Karpas-422 (cell line): ENCODE measurements at places on chromosomes 1 and 21. TPM values are rescaled to one million over a fixed set of nuclear protein-coding genes. Genes with fewer than 3 reads are reported as not detected.
A peak's percentile ranks its signal among the peaks of the same experiment; 100 is the strongest.

GRCh38 chr1:185498207-185498606 is 181.2 kb upstream of the IVNS1ABP start:
- H3K27me3 ChIP-seq: no peaks in the 10 kb centered on the region
- no peak overlapping the region for H3K27ac ChIP-seq
- H3K4me3 ChIP-seq: no peak overlapping the region
- no peaks in the 10 kb centered on the region for H3K36me3 ChIP-seq

DNA sequence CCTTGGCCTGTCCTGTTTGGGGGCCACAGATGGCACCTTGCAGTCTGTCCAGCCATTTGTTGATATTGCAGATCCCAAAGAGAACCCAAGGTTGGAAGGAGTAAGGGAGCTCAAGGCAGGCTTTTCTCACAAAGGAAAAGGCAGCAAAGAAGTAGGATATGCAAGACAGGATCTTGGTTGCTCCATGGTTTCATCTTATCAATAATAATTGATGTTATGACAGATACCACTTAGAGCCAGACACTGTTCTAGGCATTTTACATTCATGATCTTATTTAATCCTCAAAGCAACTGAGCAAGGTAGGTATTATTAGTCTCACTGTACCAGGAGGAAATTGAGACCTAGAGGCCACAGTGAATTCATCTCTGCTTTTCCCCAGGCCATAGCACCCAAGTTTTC is 28.8 kb downstream of the BATF3 start:
- no peaks in the 10 kb centered on the region for H3K36me3 ChIP-seq
- H3K4me3 ChIP-seq: no peak overlapping the region
- H3K27ac ChIP-seq: no peak overlapping the region
- H3K4me1 ChIP-seq: peaks cover 17% of the 10 kb centered on the region

DNA sequence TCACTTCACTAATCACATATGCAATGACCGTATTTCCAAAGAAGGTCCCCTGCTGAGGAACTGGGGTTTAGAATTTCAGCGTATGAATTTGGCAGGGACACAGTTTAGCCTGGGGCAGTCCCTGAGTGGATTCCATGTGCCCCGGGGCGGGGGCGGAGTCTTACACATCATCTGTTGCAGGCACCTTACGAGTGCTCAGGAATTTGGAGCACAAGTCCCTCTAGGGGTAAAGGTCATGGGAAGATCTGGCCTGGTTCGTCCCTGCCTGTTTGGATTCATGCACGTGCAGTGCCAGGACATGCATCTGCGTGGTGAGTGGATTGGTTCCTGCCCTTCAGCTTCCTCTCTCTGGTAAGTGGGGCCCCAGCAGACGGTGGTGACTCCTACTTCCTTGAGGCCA is 208.3 kb upstream of the C1orf174 start:
- no peaks in the 10 kb centered on the region for H3K36me3 ChIP-seq
- peaks cover 10% of the 10 kb centered on the region for H3K4me1 ChIP-seq
- DNase-seq: no peak
- H3K27me3 ChIP-seq: no peaks in the 10 kb centered on the region

GRCh38 chr21:36980280-36981048 is 14.0 kb upstream of the HLCS start:
- H3K27ac ChIP-seq: no peak overlapping the region
- H3K4me3 ChIP-seq: no peak overlapping the region
- no peak for DNase-seq
- H3K4me1 ChIP-seq: peaks cover 15% of the 10 kb centered on the region
- no peaks in the 10 kb centered on the region for H3K36me3 ChIP-seq

GRCh38 chr1:53639251-53639763 is 99.7 kb downstream of the GLIS1 start:
- H3K27me3 ChIP-seq: no peaks in the 10 kb centered on the region
- no peak for DNase-seq
- no peaks in the 10 kb centered on the region for H3K36me3 ChIP-seq
- H3K4me1 ChIP-seq: no peaks in the 10 kb centered on the region; the same call in 1 of the 2 replicates
- H3K27ac ChIP-seq: no peak overlapping the region
- H3K4me3 ChIP-seq: no peak overlapping the region

DNA sequence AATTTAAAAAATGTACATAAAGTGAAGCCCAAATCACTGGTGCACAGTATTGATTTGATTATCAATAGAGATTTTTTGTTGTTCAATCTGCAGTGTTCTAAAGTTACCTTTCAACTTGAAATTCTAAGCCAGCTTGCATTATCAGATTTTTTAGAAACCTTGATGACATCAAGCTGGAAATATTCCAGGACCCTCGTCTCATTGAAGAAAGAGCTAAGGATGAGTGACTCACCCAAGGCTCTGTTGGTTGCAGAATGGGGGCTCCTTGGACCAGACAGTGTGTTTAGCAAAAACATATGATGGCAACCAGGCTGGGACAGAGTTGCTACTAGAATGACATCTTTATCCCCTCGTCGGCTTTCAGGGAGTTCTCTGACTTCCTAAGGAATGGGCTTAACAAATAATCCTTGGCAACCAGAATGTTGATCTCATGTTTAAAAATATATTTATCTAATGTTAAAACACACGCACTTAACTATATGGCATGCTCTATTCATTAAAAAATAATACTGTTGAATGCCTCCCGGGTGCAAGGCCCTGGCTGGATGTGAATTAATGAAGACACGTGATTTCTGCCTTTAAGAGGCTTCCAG is 79.7 kb downstream of the RUNX3 start:
- no peak overlapping the region for H3K4me3 ChIP-seq
- no peak overlapping the region for H3K27ac ChIP-seq
- no peaks in the 10 kb centered on the region for H3K27me3 ChIP-seq

DNA sequence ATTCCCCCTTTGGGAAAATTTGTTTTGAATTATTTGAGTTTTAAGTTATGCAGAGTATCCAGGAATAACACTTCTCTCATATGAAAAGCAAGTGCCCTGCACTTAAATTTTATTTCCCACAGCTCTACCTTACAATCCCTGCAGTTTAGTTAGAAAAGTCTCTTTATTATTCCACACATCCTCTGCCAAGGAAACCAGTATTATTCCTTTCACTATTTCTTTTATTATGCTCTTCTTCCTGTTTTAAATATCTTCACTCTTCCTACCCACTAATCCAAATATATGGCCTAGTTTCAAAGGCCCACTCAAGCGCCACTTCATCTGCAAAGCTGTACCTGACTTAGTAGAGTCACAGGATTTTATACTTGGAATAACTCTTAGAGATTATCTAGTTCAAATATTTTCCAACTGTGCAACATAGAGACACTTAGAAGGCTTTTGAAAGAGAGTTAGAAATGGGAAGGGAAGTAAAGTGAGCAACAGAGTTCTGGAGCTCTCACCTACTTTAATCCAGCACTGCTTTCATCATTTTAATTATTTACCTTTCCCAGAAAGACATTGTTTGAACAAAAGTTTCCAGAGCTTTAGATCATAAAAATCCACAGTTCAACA is 97.2 kb upstream of the LYPLAL1 start:
- DNase-seq: no peak
- no peaks in the 10 kb centered on the region; the same call in 1 of the 2 replicates for H3K4me1 ChIP-seq
- H3K27me3 ChIP-seq: no peaks in the 10 kb centered on the region
- H3K4me3 ChIP-seq: no peak overlapping the region
- no peak overlapping the region for H3K27ac ChIP-seq

GRCh38 chr1:230281556-230281955 is 144.6 kb downstream of the PGBD5 start:
- H3K27me3 ChIP-seq: no peaks in the 10 kb centered on the region
- H3K4me1 ChIP-seq: peaks cover 4% of the 10 kb centered on the region
- no peak overlapping the region for H3K27ac ChIP-seq
- H3K36me3 ChIP-seq: no peaks in the 10 kb centered on the region
- no peak overlapping the region for H3K4me3 ChIP-seq
- DNase-seq: peak; percentile 9

GRCh38 chr1:220786337-220787068 is at the start of gene MTARC1:
Gene MTARC1, plus strand, starts transcription at chr1:220786913. Its CDS starts 32 bp downstream, at chr1:220786945.
- no peaks in the 10 kb centered on the region for H3K27me3 ChIP-seq
- H3K4me3 ChIP-seq: no peak within 1 kb of the TSS
- H3K4me1 ChIP-seq: no peaks in the 10 kb centered on the region
- H3K27ac ChIP-seq: no peak within 1 kb of the TSS
- DNase-seq: no peak
- no peaks in the 10 kb centered on the region for H3K36me3 ChIP-seq

GRCh38 chr1:158992787-158993312 is 16.9 kb upstream of the IFI16 start:
- no peaks in the 10 kb centered on the region for H3K36me3 ChIP-seq
- no peaks in the 10 kb centered on the region for H3K27me3 ChIP-seq
- no peak for DNase-seq
- no peak overlapping the region for H3K27ac ChIP-seq
- H3K4me1 ChIP-seq: no peaks in the 10 kb centered on the region
- no peak overlapping the region for H3K4me3 ChIP-seq

DNA sequence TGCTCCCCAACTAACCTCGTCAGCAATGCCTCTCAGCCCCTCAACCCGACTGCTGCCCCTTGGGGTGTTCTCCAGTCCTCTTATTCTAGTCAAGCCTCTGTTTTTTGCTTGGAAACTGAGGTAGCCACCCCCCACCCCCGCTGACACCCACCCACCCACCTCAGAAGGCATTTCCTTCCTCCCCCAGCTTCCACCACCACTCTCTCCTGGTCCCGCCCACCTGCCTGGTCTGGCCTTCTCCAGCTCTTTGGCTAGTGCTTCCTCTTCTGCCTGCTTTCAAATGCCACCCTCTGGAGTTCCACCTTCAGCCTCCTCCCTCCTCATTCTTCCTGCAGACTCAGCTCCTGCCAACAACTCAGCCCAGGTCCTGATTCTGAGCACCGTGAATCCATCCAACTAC is 35.3 kb downstream of the OLFML2B start:
- no peak for DNase-seq
- H3K27ac ChIP-seq: no peak overlapping the region
- H3K4me3 ChIP-seq: no peak overlapping the region

GRCh38 chr1:203291201-203292096 is 13.9 kb upstream of the BTG2 start:
- no peaks in the 10 kb centered on the region for H3K36me3 ChIP-seq
- DNase-seq: no peak
- H3K4me1 ChIP-seq: peaks cover 88% of the 10 kb centered on the region
- H3K4me3 ChIP-seq: peak overlapping the region; percentile 65

- no peaks in the 10 kb centered on the region for H3K27me3 ChIP-seq
- no peaks in the 10 kb centered on the region for H3K4me1 ChIP-seq
- H3K27ac ChIP-seq: no peak overlapping the region
- no peak for DNase-seq
- H3K36me3 ChIP-seq: no peaks in the 10 kb centered on the region
These were observed 7.3 kb upstream of the FAM78B start for GRCh38 chr1:166174108-166174507.

The C1QA gene
- total RNA-seq: not detected in 2 replicates

The C1QTNF12 gene
- total RNA-seq: 2.2 and 2.5 TPM in 2 replicates

The SH3BGR gene
- total RNA-seq: 0.47 TPM in 1 of 2 replicates, not detected in the other

The CELA2A gene
- total RNA-seq: not detected in 2 replicates

The CD58 gene
- total RNA-seq: 1.2 and 2.3 TPM in 2 replicates
